Naive thymus-derived CD4-positive, alpha-beta T cell (primary cell): ENCODE measurements at places on chromosomes 5 and 9. TPM values are rescaled to one million over a fixed set of nuclear protein-coding genes. Genes with fewer than 3 reads are reported as not detected.

- no peak for DNase-seq
These were observed 37.4 kb downstream of the ZFAND5 start for GRCh38 chr9:72327631-72328030.

GRCh38 chr9:85900504-85901201 lies 40.3 kb upstream of the NAA35 start:
- peak; percentile 13 for DNase-seq

DNA sequence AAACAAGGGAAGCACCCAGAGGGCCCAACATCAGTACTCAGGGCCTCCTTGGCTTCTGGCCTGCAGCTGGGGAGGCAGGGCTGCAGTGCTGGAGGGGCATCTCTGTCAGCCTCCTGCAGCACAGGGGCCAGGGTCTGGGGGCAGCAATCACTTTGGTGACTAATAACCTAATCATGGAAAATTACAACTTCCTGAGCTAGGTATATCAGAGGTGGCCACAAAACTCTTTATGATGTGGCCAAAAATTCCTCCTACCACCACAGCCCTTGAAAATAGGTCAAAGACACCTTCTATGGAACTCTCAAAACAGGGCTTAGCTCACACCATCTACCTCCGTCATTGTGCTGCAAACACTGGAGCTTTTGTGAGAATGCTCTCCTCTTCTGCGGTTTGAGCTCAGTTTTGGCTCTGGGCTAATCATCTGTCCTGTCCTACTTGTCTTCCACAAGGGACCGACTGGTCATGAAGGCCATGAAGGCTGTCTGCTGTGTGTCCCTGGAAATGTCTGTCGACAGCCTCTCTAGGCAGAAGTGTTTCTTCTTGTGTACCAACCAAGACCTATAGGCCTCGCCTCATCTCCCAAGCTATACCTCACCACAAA lies 28.6 kb downstream of the CSF2 start:
- DNase-seq = no peak

GRCh38 chr5:134714120-134714519 lies 24.2 kb upstream of the CAMLG start:
- DNase-seq = no peak

Gene RFK
- total RNA-seq = 11.5 TPM

- DNase-seq = no peak
These were observed 109.0 kb downstream of the FAM174A start for GRCh38 chr5:100644185-100644584.

Gene TRIM32
- 16.8 TPM for total RNA-seq

DNA sequence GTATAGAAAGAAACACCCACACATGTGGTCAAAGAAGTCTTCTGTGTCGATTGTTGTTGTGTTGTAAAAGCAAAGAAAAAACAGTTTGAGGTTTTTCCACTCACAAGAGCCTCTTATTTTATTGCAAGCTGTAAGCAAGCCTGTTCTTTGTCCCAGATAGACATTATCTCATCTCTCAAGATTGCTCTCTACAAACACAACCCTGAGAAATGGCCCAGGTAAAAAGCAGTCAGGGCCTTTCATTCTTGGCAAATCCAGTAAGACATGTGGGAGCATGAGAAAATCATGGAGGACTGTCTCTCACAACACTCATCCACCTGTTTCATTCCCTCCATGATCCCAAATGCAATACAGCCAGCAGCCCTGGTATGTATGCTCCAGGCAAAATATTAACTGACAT lies 286.6 kb upstream of the POU5F2 start:
- DNase-seq = no peak

- no peak for DNase-seq
These were observed 340.6 kb downstream of the CAAP1 start for GRCh38 chr9:26551971-26552370.

- DNase-seq = no peak
These were observed 138.5 kb upstream of the TAF11L2 start for GRCh38 chr5:17359451-17360011.

GRCh38 chr5:36305571-36306326 lies 4.0 kb upstream of the RANBP3L start:
- peak; percentile 4 for DNase-seq

Gene IL33
- total RNA-seq = not detected

Gene TEX48
- not detected for total RNA-seq

DNA sequence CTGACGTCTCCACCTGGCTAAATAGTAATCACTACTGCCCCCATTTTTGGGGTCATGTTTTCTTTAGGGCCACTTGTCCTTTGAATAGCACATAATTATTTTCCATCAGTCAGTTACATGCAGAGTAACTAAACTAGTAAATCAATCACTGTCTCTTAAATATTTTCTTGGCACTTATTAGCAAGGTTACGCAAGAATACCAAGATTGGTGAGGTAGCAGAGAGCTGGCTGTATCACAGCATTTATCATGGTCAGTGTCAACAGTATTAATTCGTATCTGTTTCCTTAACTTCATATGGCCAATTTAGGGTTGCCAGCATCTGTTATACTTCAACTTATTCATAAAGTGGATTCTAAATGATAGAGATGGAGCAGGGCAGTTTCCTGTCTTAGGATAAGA lies 346.8 kb upstream of the FAM174A start:
- DNase-seq = no peak

- DNase-seq = no peak
These were observed 128.7 kb downstream of the NIPBL start for GRCh38 chr5:37005252-37005651.

DNA sequence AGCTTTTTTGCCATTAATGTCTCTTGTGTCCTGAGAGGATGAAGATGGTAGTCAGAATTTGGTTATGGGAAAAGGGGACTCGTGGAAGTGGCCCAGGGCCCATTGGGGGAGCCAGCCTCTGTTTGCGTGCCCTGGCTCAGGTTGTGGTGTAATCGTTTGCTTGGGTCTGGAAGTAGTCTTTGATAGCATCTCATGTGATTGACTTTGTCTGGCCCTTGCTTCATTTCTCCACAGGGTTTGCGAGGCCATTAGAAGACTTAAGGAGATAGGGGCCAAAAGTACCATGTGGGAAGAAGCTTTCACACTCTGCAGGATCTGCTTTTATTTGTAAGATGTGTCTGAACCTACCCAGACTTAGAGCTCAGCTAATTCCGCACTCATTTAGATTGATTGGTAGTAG lies 114.5 kb downstream of the FGF1 start:
- no peak for DNase-seq

Gene PLAC8L1
- 1.00 TPM for total RNA-seq

- DNase-seq = no peak
These were observed 7.7 kb upstream of the NKX2-5 start for GRCh38 chr5:173242675-173243121.

DNA sequence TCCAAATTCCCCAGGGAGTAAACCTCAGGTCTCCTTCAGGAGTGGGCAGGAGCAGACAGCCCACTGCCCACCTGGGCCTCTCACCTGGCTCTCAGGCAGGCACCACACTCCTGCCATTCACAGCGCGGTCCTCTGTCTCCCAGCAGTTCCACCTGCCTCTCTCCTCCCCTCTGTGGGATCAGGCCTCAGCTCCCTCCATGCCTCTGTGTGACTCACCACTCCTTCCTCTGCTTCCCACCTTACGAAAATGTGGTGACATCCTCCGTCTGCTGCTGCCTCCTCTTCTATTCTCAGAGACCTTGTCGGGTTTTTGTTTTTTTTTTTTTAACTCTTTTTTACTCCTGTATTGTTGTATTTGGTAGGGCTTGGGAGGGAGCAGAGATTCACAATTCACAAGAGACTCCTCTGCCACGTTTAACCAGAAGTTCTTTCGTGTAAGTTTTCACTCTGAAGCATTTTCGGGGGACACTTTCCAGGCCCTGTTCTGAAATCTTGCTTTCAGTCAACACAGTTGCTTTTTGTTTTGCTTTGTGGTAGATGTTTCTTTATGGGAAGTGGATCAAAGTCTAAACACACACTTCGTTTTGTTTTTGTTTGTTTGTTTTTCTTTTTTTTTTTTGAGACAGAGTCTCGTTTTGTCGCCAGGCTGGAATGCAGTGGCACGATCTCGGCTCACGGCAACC lies 21.1 kb upstream of the CDKN2AIPNL start:
- DNase-seq = no peak

Gene WNT8A
- not detected for total RNA-seq

Gene FOXI1
- 0.29 TPM for total RNA-seq

DNA sequence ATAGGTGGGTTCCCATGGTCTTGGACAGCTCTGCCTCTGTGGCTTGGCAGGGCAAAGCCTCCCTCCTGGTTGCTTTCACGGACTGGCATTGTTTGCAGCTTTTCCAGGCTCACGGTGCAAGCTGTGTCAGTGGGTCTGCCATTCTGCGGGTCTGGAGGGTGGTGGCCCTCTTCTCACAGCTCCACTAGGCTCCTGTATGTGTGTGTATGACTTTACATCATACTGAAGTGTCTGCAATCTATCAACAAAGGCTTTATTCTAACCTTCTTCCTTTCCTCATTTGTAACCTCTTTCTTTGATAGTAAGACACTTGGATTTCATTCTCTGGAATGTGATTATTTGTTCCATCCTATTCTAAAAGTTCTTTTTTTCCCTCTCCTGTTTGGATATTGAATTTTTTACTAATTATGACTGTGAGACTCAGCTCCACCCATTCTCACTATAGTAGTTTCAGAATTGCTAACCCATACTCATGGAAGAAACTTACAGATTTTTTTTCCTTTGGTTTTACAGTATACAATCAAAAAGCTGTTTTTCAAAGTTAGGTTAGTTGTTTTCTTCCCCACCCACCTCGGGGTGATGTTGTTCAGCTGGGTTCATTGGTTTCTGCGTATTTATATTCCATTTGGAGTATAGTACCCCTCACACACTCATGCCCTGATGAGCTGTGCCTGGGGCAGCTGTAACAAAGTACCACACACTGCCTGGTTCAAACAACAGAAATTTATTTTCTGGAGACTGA lies 144.6 kb upstream of the OTULINL start:
- DNase-seq = no peak

DNA sequence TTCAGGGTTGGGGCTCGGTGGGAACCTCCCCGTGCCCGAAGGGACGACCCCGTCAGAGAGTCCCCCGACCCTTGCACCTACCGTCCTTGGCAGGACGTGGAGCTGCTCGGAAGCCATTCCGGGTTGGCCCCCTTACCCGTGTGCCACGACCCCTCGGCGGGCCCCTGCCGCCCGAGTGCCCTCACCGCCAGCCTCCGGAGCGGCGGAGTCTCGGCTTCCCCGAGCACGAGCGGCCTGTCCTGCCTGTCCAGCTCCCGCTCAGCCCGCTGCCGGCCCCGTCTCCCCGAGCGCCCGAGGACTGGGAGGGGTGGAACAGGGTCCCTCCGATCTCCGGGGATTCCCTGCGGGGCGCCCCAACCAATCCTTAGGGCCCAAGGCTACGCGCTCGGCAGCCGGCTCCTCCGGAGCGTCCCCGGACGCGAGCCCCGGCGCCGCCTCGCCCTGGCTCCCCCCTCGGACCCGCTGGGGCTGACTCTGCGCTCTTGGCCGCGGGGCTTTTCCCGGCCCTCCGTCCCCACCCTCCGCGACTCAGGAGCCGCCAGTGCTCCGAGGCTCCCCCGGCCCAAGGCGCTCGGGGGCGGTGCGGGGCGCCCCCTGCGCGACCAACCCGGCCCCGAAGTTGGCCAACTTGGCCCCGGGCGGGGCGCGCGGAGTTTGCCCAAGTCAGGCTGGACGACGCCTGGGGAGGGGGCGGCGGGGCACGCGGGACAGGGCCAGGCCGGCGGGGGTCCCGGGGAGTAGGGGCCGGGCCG lies 654 bp downstream of the ADAMTS2 start:
- DNase-seq = no peak

DNA sequence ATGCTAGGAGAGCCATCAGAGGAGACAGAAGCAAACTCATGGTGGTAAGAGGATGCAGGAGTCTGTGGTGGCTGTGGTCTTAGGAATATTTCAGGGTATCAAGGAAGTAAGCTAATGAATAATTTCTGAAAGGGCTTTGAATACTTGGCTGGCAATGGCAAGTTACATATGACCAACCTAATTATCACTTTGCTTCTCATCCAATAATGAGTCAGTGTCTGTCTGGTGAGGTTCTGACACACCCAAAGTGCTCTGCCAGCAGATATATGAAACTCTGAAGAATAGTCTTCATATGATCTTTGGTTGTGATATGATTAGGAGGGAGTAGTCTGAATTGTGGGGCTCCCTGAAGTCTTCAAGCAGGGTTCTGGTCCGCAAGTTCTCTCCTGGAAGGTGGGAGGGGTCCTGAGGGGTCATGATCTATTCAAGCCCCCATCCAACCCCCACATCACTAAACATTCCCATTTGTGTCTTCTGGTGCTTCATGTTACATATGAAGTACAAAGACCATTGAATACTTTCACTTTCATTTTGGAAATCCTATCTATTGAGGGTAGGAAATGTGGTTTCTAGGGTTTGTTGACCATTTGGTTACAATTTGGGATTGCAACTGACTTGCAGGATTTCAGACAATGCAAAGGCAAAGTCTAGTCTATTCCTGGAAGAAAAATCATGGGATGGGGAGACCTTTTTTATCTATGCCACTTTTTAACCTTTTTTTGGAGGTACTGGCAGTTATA lies 199.9 kb upstream of the CDKN2B start:
- no peak for DNase-seq

DNA sequence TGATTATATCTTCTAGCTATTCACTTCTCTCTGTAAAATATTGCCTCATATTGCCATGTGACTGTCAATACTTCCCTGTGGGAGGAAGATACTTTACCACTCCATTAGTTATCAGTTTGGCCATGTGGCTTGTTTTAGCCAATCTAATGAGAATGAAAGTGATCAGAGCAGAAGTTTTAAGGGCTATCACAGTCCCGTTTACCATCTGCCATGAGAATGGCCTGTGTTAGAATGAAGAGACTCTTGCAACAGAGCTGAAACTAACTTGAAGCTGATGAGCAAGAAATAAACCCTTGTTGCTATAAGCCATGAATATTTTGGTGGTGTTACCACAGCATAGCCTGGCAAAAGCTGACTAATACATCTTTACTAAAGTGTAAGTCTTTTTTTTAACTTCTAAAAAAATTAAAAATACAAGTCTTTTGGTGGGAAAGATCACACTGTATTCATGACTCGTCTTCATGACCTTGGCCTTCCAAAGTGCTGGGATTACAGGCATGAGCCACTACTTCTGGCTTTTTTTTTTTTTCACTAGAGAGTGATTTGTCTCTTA lies 68.0 kb upstream of the CTNNA1 start:
- DNase-seq = no peak

DNA sequence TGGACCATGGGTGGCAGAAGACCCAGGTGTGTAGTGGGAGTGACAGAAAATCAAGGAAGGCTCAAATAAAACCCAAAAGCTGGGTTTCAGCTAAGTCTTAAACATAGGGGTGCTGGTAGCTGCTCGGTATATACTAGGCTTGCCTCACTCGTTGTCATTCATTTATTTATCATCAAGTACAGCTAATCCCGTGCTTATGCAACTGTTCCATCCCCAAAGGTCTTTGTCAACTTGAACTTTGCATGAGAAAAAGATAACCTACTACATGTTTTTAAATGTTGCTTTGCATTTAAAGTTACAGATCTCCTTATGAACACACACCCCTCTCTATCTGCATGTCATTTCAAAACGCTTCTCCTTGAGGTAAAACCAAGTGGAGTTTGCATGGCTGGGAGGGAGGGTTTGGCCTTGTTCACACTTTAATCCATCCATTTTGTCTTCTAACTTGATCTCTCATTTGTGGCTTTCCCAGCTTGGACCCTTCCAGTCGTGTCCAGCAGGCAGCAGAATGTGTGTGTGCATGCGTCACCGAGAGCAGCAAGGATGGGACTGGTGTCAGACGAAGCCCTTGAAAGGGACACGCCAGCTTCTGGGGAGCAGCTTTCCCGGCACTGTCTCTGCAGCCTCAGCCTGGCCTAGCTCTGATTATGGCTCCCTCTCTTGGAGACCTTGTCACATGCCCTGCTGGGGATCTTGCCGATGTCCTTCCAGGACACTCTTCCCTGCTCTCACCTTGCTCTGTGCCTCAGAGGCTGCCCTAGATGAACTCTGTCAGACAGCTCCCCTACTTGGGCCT lies 133.5 kb downstream of the GADD45G start:
- DNase-seq = no peak

GRCh38 chr5:135005076-135005475 lies 29.0 kb downstream of the PITX1 start:
- DNase-seq = no peak

Gene ACTBL2
- total RNA-seq = not detected in 2 replicates
